ENCODE measurements at places on chromosomes 6 and 20. TPM values are rescaled to one million over a fixed set of nuclear protein-coding genes. Genes with fewer than 3 reads are reported as not detected.

The NR2E1 gene
- 0.85 TPM for total RNA-seq

The TBC1D32 gene
- total RNA-seq: 11.7 TPM

The EGFL8 gene
- 1.3 TPM for total RNA-seq

The CST2 gene
- total RNA-seq: not detected

The NKX2-4 gene
- not detected for total RNA-seq

The TMEM181 gene
- total RNA-seq: 41.7 TPM

The CASS4 gene
- total RNA-seq: 0.64 TPM
